ENCODE measurements at places on chromosomes 1 and 21.

DNA sequence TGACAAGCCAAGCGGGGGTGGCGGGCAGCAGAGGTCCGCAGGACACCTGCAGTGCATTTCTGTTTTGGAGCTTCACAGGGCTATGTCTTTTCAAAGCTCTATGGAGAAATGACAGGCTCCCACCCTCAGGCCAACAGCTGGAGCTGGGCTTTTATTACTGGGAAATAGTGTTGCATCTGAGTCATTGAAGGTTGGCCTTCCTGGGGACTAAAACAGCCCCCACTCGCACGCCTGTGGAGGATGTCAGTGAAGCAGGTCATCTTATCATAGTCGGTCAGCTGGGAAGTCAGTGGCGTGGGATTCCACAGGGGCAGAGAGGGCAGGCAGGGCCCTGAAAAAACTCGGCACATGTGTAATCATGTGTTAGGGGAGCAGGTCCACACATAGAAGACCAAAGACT is 55.3 kb downstream of the NTPCR start:
- peak; percentile 46 for DNase-seq

GRCh38 chr21:46077674-46078101 is 20.2 kb upstream of the COL6A2 start:
- DNase-seq, result no peak

- no peak for DNase-seq
Measured at GRCh38 chr1:225962440-225962975, 21.5 kb upstream of the LEFTY2 start.

DNA sequence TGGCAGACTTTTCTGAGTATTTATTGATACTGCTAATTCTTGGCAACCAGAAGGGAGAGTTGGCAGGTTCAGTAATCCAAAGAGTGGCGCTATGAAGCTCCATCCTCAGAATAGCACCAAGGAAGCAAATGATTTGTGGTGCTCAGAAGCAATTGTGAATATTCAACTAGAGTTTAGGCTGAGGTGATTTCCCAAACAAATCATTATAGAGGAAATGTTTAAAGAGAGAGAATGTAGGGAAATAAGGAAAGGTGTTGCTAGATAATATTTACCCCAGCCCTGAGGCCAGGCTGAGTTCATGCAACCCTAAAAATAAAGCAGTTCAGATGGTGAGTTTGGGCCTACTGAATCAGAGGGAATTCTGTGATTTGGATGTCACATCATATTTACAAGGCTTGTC is 363.4 kb upstream of the PLXNA2 start:
- no peak for DNase-seq

DNA sequence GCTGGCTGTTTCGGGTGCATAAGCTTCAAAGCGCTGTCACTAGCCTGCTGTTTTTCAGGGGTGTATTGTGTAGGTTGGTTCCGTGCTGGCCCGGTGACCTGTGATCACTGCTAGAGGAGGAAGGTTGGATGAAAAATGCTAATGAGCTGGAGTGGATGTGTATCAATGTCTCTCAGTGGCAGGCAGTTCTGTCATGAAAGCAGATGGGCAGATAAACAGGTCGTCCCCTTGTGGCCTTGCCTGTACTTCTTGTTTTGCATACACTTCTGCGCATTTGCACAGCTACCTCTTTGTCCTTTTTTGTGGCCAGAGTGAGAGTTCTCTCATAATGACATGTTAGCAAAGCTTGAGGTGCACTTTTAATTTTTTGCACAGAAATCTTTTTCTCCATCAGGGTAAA is 2.9 kb downstream of the SELENON start:
- DNase-seq, result no peak

GRCh38 chr1:210536254-210536961 is 207.7 kb downstream of the HHAT start:
- DNase-seq, result no peak

GRCh38 chr1:243959998-243960397 is 91.1 kb upstream of the ZBTB18 start:
- DNase-seq, result no peak

- DNase-seq, result peak; percentile 3
Measured at GRCh38 chr1:60222360-60223115, 149.0 kb upstream of the C1orf87 start.

GRCh38 chr1:244273845-244274619 is 177.7 kb downstream of the ADSS2 start:
- peak; percentile 95 for DNase-seq

GRCh38 chr21:14096172-14096571 is 114.6 kb downstream of the LIPI start:
- no peak for DNase-seq
